SK-N-DZ (cell line): ENCODE measurements at places on chromosomes 5 and 9.

- DNase-seq = no peak
Measured at GRCh38 chr9:113528811-113529210, 65.3 kb downstream of the RGS3 start.

DNA sequence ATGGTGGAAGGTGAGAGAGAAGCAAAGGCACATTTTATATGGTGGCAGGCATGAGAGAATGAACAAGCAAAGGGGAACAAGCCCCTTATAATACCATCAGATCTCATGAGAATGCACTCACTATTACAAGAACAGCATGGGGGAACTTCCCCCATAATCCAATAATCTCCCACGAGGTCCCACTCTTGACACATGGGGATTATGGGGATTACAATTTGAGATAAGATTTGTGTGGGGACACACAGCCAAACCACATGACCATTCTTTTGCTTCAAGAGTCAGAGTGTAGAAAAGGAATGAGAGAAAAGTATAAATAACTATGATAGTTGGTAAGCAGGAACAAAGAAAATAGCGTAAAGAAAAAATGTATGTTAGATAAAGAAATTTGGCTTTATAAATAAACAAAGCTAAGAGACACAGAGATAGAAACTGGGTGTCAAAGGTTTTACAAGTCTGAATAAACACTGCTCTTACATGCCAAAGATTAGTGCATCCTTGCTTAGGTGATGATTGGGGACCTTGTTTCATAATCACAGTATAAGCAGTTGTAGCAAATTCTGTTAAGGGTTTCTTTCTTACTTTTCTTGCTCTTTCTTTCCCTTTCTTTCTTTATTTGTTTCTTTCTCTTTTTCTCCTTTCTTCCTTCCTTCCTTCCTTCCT, 91.9 kb upstream of the PAPPA start:
- DNase-seq = no peak

DNA sequence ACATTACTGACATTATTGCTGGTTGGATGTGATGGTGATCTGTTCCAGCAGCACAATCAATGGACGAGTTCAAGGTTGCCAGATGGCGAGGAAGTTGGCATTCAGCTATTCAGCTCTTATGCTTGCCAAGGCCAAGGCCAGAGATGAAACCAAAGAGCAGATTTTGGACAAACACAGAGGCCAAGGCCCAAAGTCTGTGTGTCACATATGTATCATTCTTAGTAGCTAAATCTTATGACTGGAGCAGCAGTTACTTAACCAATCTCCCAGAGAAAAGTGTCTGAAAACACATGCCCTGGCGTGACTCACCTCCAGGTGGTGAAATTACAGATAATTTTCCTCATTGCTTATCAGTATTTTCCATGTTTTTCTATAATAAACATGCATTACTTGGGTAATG, 189.0 kb upstream of the EGFLAM start:
- no peak for DNase-seq

DNA sequence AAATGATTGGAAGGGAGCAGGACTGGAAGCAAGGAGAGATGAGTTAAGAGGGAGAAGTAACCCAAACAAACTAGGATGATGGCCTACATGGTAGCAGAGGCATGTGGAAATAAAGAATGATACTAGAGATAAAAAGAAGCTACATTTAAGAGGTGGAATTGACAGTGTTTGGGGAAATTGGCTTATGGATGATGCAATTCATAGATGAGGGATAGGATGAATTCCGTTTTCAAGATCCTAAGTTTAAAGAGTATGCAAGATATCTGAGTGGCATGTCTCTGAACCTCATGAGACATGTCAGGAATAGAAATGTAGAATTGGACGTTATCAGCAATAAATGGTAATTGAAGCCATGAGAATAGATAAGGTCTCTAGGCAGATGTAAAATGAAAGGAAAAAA, 73.6 kb downstream of the RPS23 start:
- DNase-seq = no peak

DNA sequence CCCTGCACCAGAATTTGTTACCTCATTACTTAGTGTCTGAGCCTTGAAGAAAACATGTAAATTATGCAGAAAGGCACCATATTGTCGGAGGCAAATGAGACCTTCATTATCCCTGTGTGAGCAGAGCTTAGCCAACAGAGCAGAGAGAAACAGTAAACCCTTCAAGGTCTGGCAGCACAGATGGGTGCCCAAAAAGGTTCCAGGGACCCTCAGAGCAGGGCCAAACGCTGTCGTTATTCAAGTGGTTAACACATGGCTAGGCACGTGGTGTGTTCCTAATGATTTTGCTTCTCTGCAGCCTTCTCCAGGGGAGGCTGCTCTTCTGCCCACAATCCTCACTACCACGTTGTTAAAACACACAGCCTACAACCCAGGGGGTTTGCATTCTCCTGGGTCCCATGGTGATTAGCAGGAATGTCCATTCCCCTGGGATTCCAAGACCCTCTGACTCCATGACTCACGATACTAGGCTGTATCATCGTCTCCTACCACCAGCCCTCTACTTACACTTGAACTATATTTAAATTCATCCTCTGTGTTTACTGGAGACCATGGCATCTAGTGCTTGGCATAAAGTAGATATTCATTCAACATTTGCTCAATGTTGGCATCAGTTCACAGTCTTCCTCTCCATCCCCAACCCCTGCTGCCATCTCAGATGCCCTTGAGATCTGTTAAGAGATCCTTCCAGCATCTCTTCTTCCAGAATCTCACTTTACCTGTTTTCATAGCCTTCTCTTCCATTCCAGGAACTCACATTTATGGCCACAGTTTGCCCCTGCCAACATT, 174.5 kb upstream of the RAD23B start:
- DNase-seq = no peak

- no peak for DNase-seq
Measured at GRCh38 chr5:148620696-148621095, 33.6 kb downstream of the HTR4 start.

GRCh38 chr5:52811067-52811749, 23.5 kb downstream of the ITGA1 start:
- DNase-seq = no peak
